CD8-positive, alpha-beta memory T cell (primary cell): ENCODE measurements at places on chromosomes 11 and 22.

GRCh38 chr11:19288256-19288655 lies 47.5 kb upstream of the E2F8 start:
- peaks cover 15% of the 10 kb centered on the region for H3K4me1 ChIP-seq
- DNase-seq, result no peak
- no peak overlapping the region for H3K4me3 ChIP-seq
- no peaks in the 10 kb centered on the region for H3K27me3 ChIP-seq
- no peaks in the 10 kb centered on the region for H3K36me3 ChIP-seq
- no peak overlapping the region for H3K27ac ChIP-seq

- H3K4me3 ChIP-seq, result no peak overlapping the region
- no peak overlapping the region for H3K27ac ChIP-seq
- DNase-seq, result no peak
- no peaks in the 10 kb centered on the region for H3K36me3 ChIP-seq
- peaks cover 7% of the 10 kb centered on the region for H3K4me1 ChIP-seq
These were observed 188.1 kb downstream of the CTTN start for GRCh38 chr11:70586261-70587074.

- no peaks in the 10 kb centered on the region for H3K36me3 ChIP-seq
- no peak overlapping the region for H3K4me3 ChIP-seq
- no peak for DNase-seq
- no peaks in the 10 kb centered on the region for H3K4me1 ChIP-seq
These were observed 65.1 kb downstream of the PARVG start for GRCh38 chr22:44245867-44246266.

DNA sequence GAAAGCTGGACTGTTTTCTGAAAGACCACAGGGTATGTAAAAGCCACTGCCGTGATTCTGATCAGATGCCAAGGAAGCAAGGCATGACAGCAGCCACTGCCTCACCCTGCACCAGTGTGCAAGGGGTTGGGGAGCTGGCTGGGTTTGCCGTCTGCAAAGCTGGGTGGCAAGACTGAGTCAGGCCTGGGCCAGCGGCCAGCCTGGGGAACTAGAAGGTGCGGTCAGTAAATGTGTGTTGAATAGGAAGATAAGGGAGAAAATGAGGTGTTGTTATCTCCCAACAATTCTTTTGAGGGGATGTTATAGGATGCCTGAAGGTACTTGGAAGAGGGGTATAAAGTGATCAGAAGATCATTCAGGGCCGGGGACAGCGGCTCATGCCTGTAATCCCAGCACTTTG lies 8.0 kb downstream of the VSTM5 start:
- no peaks in the 10 kb centered on the region for H3K4me1 ChIP-seq
- H3K27ac ChIP-seq, result no peak overlapping the region
- no peaks in the 10 kb centered on the region for H3K27me3 ChIP-seq
- H3K36me3 ChIP-seq, result no peaks in the 10 kb centered on the region

GRCh38 chr11:103338621-103339484 lies 229.6 kb downstream of the DYNC2H1 start:
- no peak overlapping the region for H3K27ac ChIP-seq
- no peaks in the 10 kb centered on the region for H3K27me3 ChIP-seq
- DNase-seq, result no peak
- H3K4me3 ChIP-seq, result no peak overlapping the region
- no peaks in the 10 kb centered on the region for H3K36me3 ChIP-seq

DNA sequence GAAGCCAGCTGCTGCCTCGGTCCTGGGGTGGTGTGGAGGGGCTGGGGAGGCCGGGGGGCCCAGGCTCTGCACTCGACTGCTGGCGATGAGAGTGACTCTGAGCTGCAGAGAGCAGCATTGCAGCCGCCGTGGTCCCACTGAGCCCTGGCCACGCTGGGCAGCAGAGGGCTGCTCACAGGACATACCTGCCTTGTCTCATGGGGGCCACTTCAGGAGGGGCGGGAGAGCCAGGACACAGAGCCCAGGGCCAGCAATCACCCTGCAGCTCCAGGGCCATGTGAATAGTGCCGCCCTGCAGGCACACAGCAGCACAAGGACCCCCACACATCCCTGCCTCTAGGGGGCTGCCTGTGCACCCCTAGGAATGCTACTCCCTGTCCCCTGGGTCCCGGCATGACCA lies 147.0 kb downstream of the CRYBB2 start:
- no peaks in the 10 kb centered on the region for H3K4me1 ChIP-seq
- DNase-seq, result no peak
- no peaks in the 10 kb centered on the region for H3K27me3 ChIP-seq
